Activated naive CD4-positive, alpha-beta T cell treated with anti-CD3 and anti-CD28 coated beads, Interleukin-2, amount 50 U/mL, for 16 hours (primary cell): ENCODE measurements at places on chromosomes 16 and 17.
A peak's percentile ranks its signal among the peaks of the same experiment; 100 is the strongest.

GRCh38 chr16:23256440-23256839, 45.7 kb upstream of the SCNN1B start:
- no peak for DNase-seq

- DNase-seq = no peak
Measured at GRCh38 chr17:50640686-50641351, 6.1 kb downstream of the ABCC3 start.

- no peak for DNase-seq
Measured at GRCh38 chr17:81933178-81933699, 3.9 kb downstream of the PYCR1 start.

DNA sequence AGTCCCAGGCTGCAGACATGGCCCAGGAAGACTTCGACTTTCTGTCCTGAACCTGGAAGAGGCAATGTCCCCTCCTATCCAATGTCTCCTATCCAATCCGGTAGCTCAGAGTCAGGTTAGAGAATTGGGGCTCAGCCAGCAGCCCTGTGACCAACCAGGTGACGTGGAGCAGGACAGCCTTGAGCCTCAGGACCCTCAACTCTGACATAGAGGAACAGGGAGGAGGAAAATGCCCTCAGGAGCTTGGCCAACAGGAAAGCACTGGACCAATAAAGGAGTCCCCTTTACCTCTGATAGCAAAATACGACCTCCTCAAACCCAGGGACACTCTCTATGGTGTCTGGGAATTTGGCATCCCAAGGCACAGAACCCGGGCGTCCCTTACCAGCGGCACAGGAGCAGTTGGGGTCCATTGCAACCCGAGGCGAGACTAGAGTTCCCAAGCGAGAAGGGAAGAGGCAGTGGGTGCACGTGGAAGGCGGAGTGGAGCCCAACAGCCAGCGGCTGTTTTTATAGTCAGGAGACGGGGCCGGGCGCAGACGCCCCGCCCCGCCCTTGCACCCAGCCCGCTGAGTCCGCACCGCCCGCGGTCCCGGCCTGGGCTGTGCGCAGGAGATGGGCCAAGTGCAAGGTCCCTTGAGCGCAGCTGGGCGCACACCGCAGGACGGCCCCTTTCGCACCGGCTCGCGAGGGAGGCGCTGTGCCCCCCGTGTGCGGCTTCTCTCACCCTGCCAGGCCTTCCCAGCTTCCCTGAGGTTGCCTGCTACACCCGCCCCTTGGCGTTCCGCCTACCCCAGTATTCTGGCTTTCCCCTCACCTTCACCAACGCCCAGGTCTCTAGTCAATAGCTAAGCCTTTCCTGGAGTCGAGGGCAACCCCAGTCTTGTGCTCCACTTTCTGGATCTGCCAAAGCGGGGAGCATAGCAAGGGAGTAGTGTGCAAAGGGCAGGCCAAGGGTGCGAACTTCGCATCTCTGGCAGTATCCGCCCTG, at the start of gene MT1G:
Gene MT1G, minus strand, starts transcription at position 485 of the 991 bp plus-strand sequence. Its CDS starts 72 bp downstream, at position 413.
- peak; percentile 43 for DNase-seq

DNA sequence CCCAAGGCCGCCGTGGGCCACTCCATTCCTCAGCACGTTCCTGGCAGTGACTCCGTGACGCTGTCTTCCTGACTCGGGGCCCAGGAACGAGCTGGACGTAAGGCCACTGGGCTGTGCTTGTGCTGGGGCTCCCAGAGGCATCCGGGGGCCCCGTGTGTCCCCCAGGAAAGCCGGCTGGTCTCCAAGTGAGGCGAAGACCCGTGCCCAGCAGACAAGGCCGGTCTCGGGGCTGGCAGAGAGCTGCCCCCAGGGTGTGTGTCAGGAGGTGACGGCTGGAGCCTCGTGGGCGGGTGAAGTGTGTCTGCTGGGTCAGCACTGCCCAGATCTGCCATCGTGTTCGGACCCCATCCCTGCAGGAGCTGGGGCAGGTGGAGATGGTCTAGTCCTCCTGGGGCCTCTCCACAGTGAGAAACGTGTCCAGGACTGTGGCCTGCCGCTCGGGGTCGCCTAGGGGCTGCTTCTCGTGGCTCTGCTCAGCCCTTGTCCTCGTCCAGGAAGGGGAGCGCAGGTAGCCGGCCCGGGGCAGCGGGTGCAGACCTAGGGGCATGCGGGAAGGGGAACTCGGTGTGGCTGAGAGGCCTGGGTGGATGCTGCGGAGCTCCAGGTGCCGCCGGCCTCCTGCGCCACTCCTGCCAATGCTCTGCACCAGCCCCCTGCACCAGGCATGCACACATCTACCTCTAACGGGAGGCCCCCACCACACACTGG, 13.1 kb downstream of the DBNDD1 start:
- DNase-seq = no peak

GRCh38 chr16:4625560-4626159, 1.0 kb downstream of the MGRN1 start:
- no peak for DNase-seq

DNA sequence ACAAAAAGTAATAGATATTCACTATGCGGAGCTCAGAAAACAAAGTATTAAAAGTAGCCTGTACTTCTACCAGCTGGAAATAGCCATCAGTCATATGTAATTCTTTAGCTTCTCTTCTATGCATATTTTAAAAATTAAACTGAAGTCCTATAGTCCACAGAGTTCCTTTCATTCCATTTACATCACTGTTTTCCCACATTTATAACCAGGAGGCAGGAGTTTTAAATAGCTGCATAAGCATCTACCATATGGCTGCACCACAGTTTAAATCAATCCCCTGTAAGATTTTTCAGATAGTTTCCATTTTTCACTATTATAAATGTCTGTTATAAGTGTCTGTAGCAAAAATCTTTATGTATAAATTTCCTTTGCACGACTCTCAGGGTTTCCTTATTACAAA, 45.1 kb downstream of the ZFHX3 start:
- no peak for DNase-seq

DNA sequence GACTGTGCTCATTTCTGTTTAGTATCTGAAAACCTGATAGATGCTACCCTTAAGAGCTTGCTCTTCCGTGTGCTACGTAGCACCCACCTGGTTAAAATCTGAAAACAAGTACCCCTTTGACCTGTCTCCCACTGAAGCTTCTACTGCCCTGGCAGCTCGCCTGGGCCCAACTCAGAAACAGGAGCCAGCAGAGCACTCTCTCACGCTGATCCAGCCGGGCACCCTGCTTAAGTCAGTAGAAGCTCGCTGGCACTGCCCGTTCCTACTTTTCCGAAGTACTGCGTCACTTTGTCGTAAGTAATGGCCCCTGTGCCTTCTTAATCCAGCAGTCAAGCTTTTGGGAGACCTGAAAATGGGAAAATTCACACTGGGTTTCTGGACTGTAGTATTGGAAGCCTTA, 18.9 kb downstream of the NTAN1 start:
- no peak for DNase-seq

DNA sequence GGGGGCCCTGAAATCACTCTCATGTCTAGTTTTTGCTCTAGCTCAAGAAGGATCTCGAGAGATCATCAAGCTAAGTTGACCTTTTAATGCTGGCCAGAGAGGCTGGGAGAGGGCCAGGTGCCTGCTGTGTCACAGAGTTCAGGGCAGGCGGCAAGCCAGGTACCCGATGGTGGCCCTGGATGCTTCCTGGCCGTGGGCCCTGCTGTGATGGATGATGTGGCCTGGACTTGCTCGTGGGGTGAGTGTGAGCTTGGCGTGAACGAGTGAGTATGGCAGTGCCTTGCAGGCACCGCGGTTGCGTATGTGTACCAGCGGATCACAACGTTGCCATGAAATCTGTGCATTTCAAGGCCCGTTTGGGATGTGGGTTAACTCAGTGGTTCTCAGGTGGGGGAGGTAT, 7.4 kb downstream of the IRF8 start:
- DNase-seq = no peak

DNA sequence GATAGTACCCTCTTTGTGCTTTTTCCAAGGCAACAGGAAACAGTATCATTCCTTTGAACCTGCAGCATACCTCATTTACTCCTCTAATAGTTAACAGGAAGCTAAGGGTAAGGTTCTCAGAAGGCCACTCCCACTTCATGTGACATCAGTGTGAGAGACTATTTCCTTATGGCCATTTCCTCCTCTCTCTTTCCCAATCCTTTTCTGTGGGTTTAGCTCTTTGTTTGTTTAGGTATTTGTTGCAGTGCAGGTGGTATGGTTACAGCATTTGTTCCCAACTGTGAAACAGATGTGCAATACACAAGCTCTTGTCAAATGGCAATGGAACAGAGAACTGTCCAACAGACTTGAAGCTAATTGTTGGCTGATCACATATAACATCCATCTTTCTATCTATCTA, 14.7 kb downstream of the TMC5 start:
- no peak for DNase-seq

GRCh38 chr17:15194859-15195277, 70.3 kb downstream of the PMP22 start:
- DNase-seq = no peak

- no peak for DNase-seq
Measured at GRCh38 chr17:61353615-61354014, 46.0 kb upstream of the TBX2 start.

DNA sequence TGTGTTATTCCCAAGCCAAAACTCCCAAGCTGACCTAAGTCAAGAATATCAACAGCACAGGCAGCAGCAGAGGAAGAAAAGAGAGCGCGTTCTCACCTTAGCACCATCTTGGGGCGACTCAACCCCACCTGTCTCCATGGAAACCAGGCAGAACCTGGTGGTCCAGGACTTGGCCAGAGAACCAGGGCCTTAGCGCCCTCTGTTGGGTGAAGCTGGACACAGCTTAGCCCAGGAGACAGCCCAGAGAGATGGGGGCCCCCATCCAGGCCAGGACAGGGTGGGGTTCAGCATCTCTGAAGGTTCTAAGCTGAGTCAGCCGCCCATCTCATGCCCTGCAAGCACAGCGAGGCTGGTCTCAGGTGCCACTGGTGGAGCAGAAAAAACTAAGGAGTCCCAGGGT, 60.1 kb upstream of the TMEM132E start:
- DNase-seq = no peak

DNA sequence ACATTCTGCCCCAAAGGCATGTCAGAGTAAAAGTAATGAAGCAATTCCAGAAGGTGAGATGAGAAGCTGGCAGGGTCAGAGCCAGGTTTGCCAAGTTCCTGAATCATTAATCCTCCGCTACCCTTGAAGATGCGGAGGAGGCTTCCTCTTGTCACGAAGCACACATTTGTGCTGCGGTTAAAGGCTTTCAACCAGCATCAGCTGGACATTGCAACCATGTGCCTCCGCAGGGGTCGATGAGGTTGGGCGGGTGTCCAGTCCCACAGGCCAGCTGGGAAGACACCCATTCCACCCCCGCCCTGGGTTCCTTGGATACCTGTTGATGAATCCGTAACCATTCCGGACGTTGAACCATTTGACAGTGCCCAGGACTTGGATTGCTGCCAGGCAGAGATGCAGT, 1.3 kb downstream of the YBX2 start:
- DNase-seq = no peak

- no peak for DNase-seq
Measured at GRCh38 chr16:52597772-52598483, 51.0 kb upstream of the TOX3 start.

GRCh38 chr16:75138636-75139035, 9.7 kb upstream of the ZFP1 start:
- DNase-seq = no peak

DNA sequence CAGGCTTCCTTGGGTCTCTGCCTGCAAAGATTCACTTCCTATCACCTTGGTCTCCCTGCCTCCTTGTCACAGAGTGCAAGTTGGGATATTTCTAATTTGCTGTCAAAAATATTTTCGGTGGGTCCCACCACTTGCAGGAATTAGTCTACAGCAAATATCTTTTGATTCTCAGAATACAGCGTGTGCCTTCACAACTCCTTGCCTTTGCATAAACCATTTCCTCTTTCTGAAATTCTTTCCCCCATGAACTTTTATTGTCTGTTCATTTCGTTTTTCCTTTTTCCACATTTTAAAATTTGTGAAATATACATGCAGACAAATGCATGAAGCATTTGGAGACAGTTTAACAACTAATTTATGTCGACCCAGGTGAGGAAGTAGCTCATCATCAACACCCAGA, 60.0 kb downstream of the HS3ST3B1 start:
- DNase-seq = no peak

- DNase-seq = no peak
Measured at GRCh38 chr17:4548061-4548461, 7.1 kb downstream of the MYBBP1A start.

GRCh38 chr17:5297245-5297644, 15.2 kb downstream of the RABEP1 start:
- DNase-seq = no peak

GRCh38 chr17:45332989-45333701, 16.3 kb upstream of the MAP3K14 start:
- DNase-seq = no peak

DNA sequence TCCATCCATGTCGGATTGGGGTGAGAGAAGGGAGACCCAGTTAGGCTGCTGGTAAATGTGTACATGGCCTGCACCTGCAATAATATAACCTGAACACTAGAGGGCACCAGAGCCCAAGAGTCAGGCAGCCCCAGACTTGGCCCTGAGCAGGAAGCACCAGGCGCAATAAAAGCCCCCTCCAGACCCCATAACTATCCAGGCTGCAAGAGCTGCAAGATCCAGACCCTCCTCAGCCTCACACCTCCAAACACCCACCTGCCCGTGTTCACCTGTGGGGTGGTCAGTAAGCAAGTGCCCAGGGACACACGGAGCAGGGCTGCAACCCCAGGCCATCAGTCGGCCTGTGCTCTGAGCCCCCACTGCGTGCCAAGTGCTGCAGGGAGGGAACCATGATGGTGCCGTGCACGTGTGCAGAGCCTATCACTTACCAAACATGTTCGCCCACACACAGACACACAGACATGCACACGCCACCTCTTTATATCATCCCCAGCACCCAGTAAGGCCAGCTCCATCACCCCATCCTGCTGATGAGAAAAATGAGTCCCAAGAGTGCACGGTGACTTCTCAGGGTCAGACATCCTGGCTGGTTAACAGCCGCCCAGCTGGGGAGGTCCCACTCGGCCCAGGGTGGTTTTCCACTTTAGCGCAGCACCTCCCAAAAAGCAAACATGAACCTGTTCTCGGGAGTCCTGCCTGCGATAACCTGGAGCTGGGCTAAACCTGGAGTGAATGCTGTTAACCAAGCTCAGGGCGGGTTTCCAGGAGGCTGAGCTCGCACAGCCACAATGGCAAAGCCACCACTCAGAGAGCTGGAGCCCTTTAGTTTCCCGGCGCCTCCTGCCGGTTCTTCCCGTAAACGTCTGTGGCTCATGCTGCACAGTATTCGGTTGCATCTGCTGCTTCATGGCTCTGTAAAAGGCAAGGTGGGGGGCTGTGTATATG, 439.8 kb downstream of the SOX9 start:
- DNase-seq = peak; percentile 18

DNA sequence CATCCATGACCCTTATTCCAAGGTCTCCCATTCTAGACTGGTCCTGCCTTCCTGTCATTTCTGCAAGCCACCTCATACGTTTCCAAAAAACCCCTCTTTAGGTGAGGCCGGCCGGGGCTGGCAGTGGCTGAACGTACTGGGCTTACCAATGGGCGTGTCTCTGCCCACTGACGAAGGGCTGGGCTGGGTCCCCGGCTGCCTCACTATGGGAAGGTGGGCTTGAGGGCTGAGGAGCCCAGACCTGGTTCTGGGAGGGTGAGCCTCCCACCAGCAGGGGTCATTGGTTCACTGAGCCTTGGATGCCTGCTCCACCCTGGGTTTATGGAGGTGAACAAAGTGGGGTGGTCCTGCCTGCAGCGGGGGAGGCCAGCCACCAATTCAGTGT, 19.9 kb downstream of the KDM8 start:
- no peak for DNase-seq
